Peyer's patch (tissue), 4 donors: ENCODE measurements at places on chromosomes 12 and 14. TPM values are rescaled to one million over a fixed set of nuclear protein-coding genes. Genes with fewer than 3 reads are reported as not detected.
A peak's percentile ranks its signal among the peaks of the same experiment; 100 is the strongest.

- no peak overlapping the region for H3K4me3 ChIP-seq
- H3K4me1 ChIP-seq: no peaks in the 10 kb centered on the region
- no peak overlapping the region for H3K27ac ChIP-seq
- no peaks in the 10 kb centered on the region for H3K27me3 ChIP-seq
- no peaks in the 10 kb centered on the region for H3K36me3 ChIP-seq
- DNase-seq: no peak
These were observed 239.1 kb upstream of the DIO3 start for GRCh38 chr14:101322223-101322622.

DNA sequence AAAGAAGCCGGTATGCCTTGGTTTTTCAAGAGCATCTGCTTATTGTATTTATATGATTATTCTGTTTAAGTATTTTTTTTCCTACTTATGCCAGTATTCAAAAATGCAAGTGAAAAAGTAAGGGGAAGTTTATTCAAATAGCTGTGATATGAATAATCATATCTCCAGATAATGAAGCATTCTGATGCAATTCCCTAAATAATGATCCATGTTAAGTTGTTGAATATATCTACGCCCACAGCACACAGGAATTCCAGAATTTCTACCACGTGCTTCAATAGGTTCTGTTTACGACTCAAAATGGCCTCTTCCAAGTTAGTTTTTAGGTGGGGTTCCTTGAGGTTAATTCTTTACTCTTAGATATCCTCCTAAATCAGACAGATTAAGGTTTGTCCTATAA is 208.3 kb downstream of the NAV3 start:
- H3K4me1 ChIP-seq: no peaks in the 10 kb centered on the region
- no peaks in the 10 kb centered on the region for H3K36me3 ChIP-seq
- DNase-seq: no peak
- H3K27me3 ChIP-seq: no peaks in the 10 kb centered on the region

DNA sequence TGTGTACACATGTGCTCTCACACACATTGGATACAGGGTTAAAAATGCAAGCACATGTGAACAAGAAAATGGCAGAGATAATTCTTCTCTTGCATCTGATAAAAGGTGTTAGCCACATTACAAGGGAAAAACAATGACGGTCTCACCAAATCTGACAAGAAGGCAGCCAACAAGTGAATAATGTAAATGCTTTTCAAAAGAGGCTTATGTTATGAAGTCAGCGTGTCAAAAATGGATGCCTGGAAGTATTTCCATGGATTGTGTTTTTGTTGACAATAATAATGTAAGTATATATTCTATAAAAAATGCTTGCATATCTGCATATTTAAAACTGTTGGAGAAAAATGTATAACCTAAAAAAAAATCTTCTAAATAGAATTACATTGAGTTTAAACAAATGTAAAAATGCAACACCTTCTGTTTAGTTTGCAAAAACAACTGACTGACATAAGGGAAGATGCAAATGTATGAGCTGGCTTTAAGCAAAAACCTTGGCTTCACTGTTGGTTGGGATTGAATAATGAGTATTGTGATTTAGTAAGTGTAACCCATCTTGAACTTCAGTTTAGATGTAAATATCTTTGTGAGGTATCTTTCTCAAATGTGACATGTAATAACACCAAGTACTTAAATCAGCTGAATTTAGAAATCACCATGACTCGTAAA is 424.9 kb downstream of the PDZRN4 start:
- no peak overlapping the region for H3K27ac ChIP-seq
- no peak for DNase-seq
- H3K4me1 ChIP-seq: no peaks in the 10 kb centered on the region
- H3K36me3 ChIP-seq: no peaks in the 10 kb centered on the region

SERPINA5 gene
- total RNA-seq: not detected

ZDHHC22 gene
- total RNA-seq: not detected

AICDA gene
- total RNA-seq: 1.9 TPM

ARHGEF25 gene
- 10.1 TPM for total RNA-seq

DNA sequence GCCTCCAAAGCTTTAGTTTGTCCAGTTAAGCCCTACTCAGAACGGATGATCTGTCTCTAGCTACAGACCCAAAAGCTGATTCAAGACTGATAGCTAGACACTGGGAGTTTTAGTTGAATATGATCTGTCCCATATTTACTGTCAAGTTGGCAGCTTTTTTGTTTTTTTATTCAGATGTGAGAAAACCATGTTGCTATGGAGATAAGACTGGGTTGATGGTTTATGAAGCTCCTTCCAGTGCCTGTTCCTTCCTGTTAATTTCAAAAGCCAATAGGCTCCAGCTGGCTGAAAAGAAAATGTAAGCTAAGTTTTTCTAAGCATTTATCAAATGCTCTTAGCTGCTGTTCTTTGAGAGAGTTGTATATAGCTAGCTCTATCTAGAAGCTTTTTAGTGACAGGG is 4.7 kb downstream of the DYNLL1 start:
- no peak for DNase-seq
- H3K4me1 ChIP-seq: no peaks in the 10 kb centered on the region
- peaks cover 34% of the 10 kb centered on the region for H3K36me3 ChIP-seq
- H3K4me3 ChIP-seq: no peak overlapping the region

GRCh38 chr12:131599190-131600159 is 111.4 kb upstream of the SFSWAP start:
- DNase-seq: no peak
- no peak overlapping the region for H3K4me3 ChIP-seq
- no peaks in the 10 kb centered on the region for H3K27me3 ChIP-seq
- no peaks in the 10 kb centered on the region for H3K36me3 ChIP-seq
- no peak overlapping the region for H3K27ac ChIP-seq
- no peaks in the 10 kb centered on the region for H3K4me1 ChIP-seq

DNA sequence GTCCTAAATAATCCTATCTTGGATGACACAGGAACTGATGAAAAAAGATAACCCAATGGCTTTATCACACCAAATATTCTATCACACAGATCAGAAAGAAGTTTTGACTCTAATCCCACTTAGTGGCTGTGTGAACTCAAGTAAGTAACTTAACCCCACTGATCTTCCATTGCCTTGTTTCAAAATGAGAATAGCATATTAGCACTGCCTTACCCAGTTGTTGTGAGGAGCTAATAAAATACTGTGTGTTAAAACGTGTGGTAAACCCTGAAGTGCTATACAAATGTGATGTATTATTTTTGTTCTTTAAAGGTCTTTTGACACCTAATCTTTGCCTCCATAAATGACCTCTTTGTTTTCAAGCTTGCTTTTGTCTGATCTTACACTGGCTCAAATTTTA is 60.9 kb upstream of the ARID2 start:
- peaks cover 8% of the 10 kb centered on the region for H3K4me1 ChIP-seq
- no peaks in the 10 kb centered on the region for H3K27me3 ChIP-seq
- no peak overlapping the region for H3K4me3 ChIP-seq
- DNase-seq: no peak

GRCh38 chr12:108076556-108076955 is 52.5 kb upstream of the WSCD2 start:
- H3K27ac ChIP-seq: no peak overlapping the region
- no peaks in the 10 kb centered on the region for H3K27me3 ChIP-seq
- no peaks in the 10 kb centered on the region for H3K36me3 ChIP-seq
- H3K4me3 ChIP-seq: no peak overlapping the region
- H3K4me1 ChIP-seq: no peaks in the 10 kb centered on the region

DNA sequence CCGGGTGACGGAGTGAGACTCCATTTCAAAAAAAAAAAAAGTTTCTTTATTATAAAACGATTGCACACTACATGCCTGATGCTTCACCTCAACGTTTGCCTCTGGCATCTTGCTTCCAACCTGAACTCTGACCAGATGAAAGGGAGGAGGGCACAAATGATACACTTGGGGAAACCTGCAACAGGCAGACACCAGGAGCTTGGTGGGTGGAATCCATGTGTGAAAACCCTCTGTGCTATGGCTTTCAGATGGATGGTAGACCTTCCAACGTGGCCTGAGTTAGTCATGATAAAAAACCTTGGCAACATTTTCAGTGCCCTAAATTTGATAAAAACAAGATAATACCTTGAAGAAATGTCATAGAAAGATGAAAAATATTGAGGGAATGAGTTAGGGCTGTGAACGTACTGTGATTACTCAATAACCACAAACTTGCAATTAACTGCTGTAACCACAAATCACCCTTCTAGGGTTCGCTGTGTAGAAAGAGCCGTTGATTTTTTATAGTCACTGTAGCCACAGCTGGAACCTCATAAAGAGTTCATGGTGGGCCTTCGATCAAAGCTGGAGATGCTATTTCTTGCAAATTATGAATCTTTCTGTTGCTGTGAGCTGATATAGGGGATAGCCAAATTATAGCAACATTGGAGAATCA is 26.1 kb upstream of the GZMB start:
- no peak for DNase-seq
- no peaks in the 10 kb centered on the region for H3K27me3 ChIP-seq

- H3K27me3 ChIP-seq: no peaks in the 10 kb centered on the region
- H3K27ac ChIP-seq: no peak overlapping the region
- no peak for DNase-seq
These were observed 22.2 kb upstream of the C12orf71 start for GRCh38 chr12:27104546-27104945.

GRCh38 chr12:82723093-82723492 is 36.4 kb downstream of the TMTC2 start:
- DNase-seq: no peak
- no peaks in the 10 kb centered on the region for H3K36me3 ChIP-seq
- no peak overlapping the region for H3K27ac ChIP-seq
- no peaks in the 10 kb centered on the region for H3K4me1 ChIP-seq
- H3K27me3 ChIP-seq: no peaks in the 10 kb centered on the region
- no peak overlapping the region for H3K4me3 ChIP-seq

KRT75 gene
- total RNA-seq: not detected

GRCh38 chr14:76089575-76089974 is 62.1 kb upstream of the GPATCH2L start:
- no peaks in the 10 kb centered on the region for H3K27me3 ChIP-seq
- no peak overlapping the region for H3K4me3 ChIP-seq
- no peak overlapping the region for H3K27ac ChIP-seq
- no peaks in the 10 kb centered on the region for H3K36me3 ChIP-seq
- H3K4me1 ChIP-seq: no peaks in the 10 kb centered on the region

DNA sequence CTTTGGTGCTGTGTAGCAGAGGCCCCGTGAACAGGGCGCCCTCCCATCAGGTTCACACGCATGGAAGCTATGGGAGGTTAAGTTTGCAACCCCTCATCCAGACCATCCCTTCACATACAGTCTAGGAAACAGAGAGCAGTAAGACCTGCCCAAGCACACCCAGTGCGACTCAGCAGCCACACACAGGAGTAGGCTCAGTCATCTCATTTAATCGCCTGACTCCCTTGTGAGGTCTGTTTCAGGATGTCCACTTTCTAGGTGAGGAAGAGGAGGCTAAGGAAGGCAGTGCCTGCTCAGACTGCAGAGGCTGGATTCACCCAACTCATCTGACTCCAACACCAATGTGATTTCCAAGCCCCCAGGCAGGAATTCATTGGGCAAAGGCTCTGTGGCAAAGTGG is 11.9 kb downstream of the BDKRB1 start:
- H3K4me3 ChIP-seq: no peak overlapping the region
- no peak overlapping the region for H3K27ac ChIP-seq
- DNase-seq: no peak
- no peaks in the 10 kb centered on the region for H3K4me1 ChIP-seq

DNA sequence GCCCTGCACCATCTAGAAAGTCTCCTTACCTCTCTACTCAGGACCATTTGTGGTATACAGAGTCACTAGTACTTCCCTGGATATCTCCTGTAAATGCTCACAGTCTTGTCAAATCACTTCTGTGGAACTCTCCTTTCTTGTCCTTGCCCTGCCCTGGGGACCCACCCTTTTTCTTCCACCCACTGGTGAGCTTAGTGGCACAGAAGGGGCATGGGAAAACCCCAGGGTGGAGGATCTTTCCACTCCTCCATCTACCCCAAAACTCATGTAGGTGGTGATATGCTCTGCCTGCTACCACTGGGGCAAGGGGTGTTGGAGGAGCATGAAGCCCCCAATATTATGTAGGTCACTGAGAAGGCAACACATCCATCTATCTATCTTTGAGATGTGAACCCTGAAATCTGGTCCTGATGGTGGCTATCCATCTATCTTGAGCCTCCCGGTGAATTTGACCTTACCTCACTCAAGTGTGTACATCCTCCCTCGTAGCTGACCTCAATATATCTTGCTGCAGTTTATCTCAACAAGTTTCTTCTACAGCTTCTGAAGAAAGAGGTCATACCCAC is 943 bp downstream of the TESPA1 start:
- no peaks in the 10 kb centered on the region for H3K36me3 ChIP-seq
- DNase-seq: no peak
- no peaks in the 10 kb centered on the region for H3K27me3 ChIP-seq
- peak overlapping the region; percentile 30 for H3K4me3 ChIP-seq
- no peaks in the 10 kb centered on the region for H3K4me1 ChIP-seq

SOAT2 gene
- total RNA-seq: not detected

DNA sequence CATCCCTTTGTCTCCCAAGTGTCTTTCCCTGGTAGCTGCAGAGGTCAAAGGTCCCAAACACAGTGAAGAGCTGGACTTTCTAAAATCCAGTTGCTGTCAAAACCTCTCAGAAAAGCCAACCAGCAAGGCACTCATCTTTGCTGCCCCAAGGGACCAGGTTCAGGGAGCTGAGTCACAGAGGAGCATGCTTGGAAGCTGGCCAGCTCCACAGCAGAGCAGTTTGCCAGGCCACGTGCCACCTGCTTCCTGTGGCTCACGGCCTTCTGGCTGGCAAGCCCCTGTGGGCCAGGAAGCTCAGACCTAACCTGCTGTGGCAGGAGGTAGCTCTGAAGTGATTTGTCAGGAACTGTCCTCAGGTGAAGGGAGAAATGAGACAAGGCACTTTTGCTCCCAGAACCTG is 3.6 kb downstream of the ISCU start:
- no peak overlapping the region for H3K4me3 ChIP-seq
- no peaks in the 10 kb centered on the region for H3K4me1 ChIP-seq
- DNase-seq: peak; percentile 54
- no peaks in the 10 kb centered on the region for H3K27me3 ChIP-seq
- no peaks in the 10 kb centered on the region for H3K36me3 ChIP-seq
- peak overlapping the region; percentile 27 for H3K27ac ChIP-seq

KRT3 gene
- total RNA-seq: not detected

GRCh38 chr14:73457924-73458182 is 493 bp downstream of the NUMB start:
- peak overlapping the region; percentile 99 for H3K4me3 ChIP-seq
- H3K4me1 ChIP-seq: peaks cover 12% of the 10 kb centered on the region
- no peaks in the 10 kb centered on the region for H3K27me3 ChIP-seq

RNU4-1 gene
- under 0.01 TPM for total RNA-seq

DNA sequence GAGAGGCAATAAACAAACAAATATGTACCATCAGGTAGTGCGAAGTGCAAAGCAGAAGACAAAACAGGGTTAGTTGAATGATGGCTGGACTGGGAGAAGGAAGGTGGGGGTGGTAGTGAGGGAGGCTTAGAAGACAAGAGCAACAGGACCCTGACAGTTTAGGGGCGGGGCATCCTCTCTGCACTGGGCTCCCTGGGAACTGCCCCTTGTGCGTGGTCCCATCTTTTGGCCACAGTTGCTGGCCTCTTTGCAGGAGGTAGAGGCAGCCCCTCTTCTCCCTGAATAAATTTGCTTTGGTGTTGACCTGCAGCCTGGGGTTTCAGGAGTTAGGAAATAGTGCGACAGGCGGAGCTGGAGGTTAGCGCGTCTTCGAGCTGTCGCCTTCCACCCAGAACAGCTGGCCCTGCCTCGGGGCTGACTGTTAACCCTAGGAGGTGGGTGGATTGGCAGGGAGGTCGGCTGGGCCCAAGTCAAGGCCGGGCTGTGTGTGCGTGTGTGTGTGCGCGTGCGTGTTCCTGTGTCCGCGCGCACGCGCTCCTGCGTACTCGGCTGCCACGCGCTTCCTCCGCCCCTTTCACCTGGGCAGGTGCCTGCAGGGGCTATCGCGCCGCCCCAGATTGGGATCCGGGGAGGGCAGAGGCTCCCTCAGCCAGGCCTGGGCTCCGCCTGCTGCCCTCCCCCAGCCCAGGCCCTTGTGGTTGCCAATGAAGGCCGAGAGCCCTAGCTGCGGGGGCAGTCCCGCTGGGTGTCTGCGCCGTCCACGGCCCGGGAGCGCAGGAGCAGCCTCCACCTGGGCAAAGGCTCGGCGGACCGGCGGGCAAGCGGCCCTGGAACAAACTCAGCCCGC is 180.8 kb downstream of the ADCK1 start:
- no peaks in the 10 kb centered on the region for H3K4me1 ChIP-seq
- DNase-seq: no peak
